Panc1 (cell line): ENCODE measurements at places on chromosomes 12 and 14. TPM values are rescaled to one million over a fixed set of nuclear protein-coding genes. Genes with fewer than 3 reads are reported as not detected.

The CACNA1C gene
- 0.03 TPM for total RNA-seq

The IRAK3 gene
- 2.4 TPM for total RNA-seq

The PLCZ1 gene
- not detected for total RNA-seq

The RILPL1 gene
- 16.2 TPM for total RNA-seq

DNA sequence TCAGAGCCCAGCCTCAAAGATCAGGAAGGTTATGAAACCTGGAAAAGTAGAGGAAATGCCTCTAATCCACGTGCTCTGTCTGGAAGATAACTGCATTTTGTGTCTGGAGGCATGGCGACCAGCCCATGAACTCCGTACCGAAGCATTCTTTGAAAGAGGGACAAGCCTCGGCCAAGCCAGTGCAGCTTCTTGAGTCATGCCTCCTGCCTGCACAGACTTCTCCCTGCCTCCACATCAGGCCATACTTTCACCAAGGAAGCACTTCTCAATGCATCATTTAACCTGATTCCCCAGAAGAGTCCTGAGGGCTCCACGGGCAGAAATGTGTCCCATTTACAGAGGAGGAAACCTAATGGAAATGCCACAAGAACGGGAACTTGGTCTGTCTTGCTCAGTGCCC, 3.4 kb downstream of the ACTN1 start:
- H3K4me3 ChIP-seq, result peak overlapping the region; percentile 82
- H3K27ac ChIP-seq, result peak overlapping the region; percentile 90
- no peak for DNase-seq
- peaks cover 13% of the 10 kb centered on the region for H3K36me3 ChIP-seq

GRCh38 chr12:32841061-32841460, 55.5 kb downstream of the PKP2 start:
- DNase-seq, result no peak
- no peak overlapping the region for H3K4me3 ChIP-seq
- peaks cover 4% of the 10 kb centered on the region; the same call in 1 of the 2 replicates for H3K27me3 ChIP-seq
- H3K36me3 ChIP-seq, result no peaks in the 10 kb centered on the region
- no peak overlapping the region for H3K27ac ChIP-seq
- H3K4me1 ChIP-seq, result no peaks in the 10 kb centered on the region

- no peaks in the 10 kb centered on the region for H3K27me3 ChIP-seq
- H3K27ac ChIP-seq, result no peak overlapping the region
- DNase-seq, result no peak
- no peak overlapping the region for H3K4me3 ChIP-seq
Observed at GRCh38 chr14:29648045-29648444, 279.6 kb downstream of the PRKD1 start.
